RPMI7951 (cell line): ENCODE measurements at places on chromosomes 5 and 9. TPM values are rescaled to one million over a fixed set of nuclear protein-coding genes. Genes with fewer than 3 reads are reported as not detected.
A peak's percentile ranks its signal among the peaks of the same experiment; 100 is the strongest.

DNA sequence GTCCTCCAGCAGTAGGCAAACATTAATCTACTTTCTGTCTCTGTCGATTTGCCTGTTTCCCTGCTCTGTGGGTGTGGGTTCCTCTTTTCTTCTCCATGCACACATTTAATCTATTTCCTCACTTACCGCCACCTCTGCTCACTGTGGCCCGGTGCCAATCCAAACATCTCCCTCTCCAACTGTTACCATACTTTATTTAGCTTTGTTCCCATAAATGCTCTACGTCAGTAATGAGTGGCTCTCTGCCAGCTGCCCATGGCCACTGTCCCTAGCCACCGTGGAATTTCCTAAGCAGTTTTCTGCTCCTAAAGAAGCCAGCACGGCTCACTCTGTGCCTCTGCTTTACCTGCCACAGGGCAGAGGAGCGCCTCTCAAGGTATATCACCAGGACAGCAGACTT lies 19.5 kb upstream of the GOLPH3 start:
- peak; percentile 87 for DNase-seq

GRCh38 chr5:76294573-76294972 lies 108.5 kb upstream of the IQGAP2 start:
- no peak for DNase-seq

Gene PTGES2
- 28.5 and 37.2 TPM in 2 replicates for total RNA-seq

- no peak for DNase-seq
Measured at GRCh38 chr5:1762883-1763547, 36.6 kb downstream of the MRPL36 start.

GRCh38 chr9:127097683-127098082 lies 24.8 kb downstream of the ANGPTL2 start:
- no peak for DNase-seq

Gene CDKN2A
- total RNA-seq = 477 and 592 TPM in 2 replicates

DNA sequence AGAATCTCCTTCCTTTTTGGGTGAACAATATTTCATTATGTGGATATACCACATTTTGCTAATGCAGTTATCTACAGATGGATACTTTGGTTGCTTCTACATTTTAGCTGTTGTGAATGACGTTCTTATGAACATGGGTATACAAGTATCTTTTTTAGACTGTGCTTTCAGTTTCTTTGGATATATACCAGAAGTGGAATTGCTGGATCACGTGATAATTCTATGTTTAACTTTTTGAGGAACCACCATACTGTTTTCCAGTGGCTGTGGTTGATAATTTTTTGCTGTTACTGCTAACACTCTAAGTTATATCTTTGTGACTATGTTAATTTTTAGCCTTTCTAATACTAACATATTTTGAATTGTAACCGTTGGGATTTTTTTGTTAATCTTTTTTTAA lies 12.5 kb downstream of the WDR70 start:
- DNase-seq = no peak

DNA sequence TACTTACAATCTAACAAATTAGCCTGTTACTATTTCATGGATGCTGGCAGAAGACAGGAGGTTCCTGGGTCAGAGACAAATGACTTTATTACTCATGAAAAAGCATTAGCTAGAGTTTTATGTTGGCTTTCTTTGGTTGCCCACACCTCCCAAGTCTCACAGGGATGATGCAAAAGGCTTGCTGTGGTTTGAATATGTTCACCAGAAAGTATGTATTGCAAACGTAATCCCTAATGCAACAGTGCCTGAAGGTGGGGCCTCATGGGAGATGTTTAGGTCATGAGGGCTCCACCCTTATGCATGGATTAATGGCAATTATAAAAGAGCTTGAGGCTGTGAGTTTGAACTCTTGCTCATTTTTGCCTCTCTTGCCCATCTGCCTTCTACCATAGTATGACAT lies 28.5 kb downstream of the DPYSL3 start:
- peak; percentile 76 for DNase-seq

- DNase-seq = no peak
Measured at GRCh38 chr9:132201780-132202703, 40.2 kb downstream of the NTNG2 start.

DNA sequence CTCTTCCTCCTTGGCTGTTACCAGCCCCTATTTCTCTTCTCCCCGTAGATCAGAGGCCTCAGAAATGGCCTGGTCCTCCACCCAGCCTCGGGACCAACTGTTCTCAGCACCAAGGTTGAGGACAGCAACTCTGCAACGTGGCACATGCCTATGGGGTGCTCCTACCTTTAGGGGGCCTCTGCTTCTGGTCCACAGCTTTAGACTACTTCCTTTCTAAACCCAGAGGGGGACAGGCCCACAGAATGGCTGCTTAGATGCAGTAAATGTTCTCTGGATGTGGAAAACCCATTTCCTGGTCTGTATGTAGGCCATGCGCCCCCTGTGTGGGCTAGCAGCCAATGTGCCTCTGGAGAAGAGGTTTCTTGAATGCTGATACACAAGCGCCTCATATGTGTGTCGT lies 68.4 kb downstream of the NRG2 start:
- no peak for DNase-seq

DNA sequence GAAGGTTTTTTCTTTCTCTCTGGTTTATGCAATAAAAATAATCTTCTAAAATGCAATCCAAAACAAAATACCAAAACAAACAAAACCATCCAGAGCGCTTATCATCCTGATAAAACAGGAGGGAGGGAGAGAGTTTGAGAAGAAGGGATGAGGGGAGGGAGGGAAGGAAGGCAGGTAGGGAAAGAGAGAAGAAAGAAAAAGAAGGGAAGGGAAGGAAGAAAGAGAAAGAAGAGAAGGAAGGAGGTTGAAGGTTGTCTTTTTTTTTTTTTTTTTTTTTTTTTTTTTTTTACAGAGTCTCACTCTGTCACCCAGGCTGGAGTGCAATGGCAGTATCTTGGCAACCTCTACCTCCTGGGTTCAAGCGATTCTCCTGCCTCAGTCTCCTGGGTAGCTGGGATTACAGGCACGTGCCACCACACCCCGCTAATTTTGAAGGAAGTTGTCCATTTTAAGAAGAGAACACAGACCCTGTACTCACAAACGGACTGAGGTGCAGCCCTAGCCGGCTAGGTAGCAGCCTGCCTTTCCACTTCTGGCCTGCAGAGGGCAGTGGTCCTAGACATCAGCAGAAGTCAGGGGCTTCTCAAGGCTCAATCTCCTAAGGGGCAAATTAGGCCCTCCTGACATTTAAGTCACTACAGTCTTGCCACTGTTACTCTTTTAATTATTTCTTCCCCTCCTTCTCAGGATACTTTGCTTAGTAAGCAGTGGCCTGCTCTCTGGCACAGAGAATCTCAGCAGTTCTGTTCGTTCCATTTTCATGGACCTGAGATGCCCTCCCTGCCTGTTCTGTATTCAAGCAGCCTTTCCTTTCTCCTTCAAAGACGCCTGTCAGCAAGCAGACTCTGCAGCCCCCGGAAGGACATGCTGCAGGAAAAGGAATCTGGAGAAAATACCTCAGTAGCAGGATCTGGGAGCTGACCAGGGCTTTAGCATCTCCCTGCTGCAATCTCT lies 76.4 kb downstream of the EPB41L4B start:
- DNase-seq = peak; percentile 51

DNA sequence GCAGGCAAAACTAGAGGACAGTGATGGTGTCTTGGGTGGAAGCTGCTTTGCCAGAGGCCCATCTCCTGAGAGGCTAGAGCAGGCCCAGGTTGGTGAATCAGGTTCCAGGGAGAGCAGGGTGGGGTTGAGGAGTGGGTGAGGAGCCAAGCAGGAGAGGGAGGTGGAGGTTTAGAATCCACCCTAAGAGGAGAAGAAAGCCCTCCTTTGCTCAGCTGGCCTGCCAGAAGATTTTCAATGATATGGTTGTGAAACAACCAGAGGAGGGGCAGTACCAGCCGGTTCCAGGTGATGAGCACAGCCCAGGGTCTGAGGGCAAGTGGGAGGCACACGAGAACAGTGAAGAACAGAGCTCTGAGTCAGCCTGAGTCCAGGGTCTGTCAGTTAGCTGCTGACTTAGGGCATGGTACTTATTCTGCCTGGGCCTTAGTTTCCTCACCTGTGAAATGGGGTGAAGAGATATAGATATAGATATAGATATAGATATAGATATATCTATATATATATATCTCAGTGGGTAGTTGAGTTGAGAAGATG lies 17.8 kb downstream of the PPARGC1B start:
- DNase-seq = no peak

Gene TXNDC8
- not detected in 2 replicates for total RNA-seq

Gene LVRN
- 0.20 and 0.60 TPM in 2 replicates for total RNA-seq

Gene PCDHGC3
- 75.6 and 81.8 TPM in 2 replicates for total RNA-seq
